DMS53 (cell line): ENCODE measurements at places on chromosomes 3 and 15.
A peak's percentile ranks its signal among the peaks of the same experiment; 100 is the strongest.

GRCh38 chr3:78887547-78888011 is 880.2 kb downstream of the ROBO1 start:
- no peak for DNase-seq

- DNase-seq: no peak
These were observed 17.0 kb downstream of the STAB1 start for GRCh38 chr3:52512105-52512504.

- no peak for DNase-seq
These were observed 16.0 kb upstream of the DNAJC13 start for GRCh38 chr3:132401255-132401654.

- DNase-seq: peak; percentile 81
These were observed 348.0 kb upstream of the DPPA4 start for GRCh38 chr3:109685084-109686079.

DNA sequence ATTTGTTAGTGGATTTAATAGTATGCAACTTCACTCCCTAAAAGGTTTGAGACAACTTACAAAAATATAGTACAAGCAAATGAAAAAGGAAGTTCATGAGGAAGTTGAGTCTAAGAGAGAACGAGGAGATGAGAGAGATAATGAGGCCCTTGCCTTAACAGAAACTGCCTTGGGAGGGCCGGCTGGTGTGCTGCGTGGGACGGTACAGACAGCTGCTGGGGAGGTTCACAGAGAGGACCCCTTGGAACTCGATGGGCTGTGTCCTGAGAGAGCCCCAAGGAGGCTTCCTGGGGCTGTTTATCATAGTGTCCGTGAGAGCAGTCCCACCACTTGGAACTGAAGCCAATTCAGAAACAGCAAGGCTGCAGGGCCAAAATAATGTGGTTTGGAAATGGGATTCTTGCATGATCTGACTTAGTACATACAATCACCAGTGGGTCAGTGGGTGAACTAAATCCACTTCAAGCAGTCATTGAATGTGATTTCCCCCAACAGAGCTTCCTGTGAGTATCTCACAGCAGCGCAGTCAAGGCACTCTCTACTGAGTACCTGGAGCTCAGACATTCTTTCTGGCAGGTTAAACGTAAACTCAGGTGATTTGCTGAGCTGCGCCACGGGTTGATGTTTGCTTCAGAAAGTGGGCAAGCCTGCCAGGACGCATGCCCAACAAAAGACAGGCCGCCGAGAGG is 90.8 kb downstream of the CRTC3 start:
- no peak for DNase-seq

- DNase-seq: no peak
These were observed 41.5 kb downstream of the CSNK1G1 start for GRCh38 chr15:64314456-64314855.

DNA sequence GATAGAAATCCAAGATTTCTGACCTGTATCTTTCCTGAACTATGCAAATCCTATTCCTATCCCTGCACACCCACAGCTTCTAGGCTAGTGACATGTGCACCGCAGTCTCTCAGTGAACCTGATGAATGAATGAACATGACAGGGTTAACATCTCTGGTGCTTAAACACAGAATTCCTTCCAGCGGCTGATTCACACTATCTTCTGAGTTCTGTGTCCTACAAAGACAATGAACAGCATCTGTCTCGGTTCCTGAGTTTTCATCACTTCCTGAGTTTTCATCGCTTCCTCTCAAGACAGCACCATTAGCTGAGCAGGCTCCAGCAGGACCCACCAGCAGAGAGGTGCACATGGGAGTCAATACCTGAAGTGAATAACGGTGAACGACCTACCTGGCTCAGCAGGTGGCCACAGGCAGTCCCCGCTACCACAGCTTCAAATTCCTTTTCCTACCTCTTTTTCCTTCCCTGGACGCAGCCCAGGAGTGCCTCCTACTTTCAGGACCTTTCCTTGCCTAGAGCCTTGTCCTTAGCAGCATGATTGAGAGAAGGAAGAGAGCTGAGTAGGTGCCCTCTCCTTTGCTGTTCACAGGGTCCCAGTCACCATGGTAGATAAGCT is 113.5 kb downstream of the IGF2BP2 start:
- no peak for DNase-seq

- DNase-seq: no peak
These were observed 47.3 kb downstream of the CRABP1 start for GRCh38 chr15:78387246-78388037.

DNA sequence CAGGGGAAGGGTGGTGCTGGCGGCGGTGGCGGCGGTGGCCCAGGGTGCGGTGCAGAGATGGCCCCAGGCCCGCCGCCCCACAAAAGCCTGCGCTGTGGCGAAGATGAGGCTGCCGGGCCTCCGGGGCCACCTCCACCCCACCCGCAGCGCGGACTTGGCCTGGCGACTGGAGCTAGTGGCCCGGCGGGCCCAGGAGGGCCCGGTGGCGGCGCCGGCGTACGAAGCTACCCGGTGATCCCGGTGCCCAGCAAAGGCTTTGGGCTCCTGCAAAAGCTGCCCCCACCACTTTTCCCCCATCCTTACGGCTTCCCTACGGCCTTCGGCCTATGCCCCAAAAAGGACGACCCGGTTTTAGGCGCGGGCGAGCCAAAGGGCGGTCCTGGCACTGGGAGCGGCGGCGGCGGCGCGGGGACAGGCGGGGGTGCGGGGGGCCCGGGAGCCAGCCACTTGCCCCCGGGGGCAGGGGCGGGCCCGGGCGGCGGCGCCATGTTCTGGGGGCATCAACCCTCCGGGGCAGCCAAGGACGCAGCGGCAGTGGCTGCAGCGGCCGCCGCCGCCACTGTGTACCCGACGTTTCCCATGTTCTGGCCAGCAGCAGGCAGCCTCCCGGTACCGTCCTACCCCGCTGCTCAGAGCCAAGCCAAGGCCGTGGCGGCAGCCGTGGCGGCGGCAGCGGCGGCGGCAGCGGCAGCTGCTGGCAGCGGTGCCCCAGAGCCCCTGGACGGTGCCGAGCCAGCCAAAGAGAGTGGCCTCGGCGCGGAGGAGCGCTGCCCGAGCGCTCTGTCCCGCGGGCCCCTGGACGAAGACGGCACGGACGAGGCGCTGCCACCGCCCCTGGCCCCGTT is 1.6 kb downstream of the SKOR1 start:
- peak; percentile 18 for DNase-seq

DNA sequence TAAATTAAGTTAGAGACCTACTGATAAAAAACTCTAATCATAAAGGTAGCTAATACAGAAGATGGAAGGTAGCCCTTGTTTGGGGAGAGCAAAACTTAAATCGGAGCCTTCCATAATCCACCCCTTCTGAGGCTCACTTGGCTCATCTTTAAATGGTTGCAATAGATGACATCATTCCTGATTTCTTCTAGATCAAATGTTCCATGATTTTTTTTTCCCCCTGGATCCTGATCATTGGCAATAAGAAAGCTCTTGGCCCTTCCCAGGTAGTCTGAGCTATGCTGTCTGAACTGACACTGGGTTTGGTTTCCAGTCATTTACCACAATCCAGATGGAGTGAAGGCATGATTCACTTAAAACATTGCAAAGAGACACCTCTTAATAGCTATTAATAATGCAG is 92.5 kb downstream of the PIK3R4 start:
- DNase-seq: no peak

GRCh38 chr3:176293276-176293675 is 904.0 kb downstream of the TBL1XR1 start:
- DNase-seq: peak; percentile 19

DNA sequence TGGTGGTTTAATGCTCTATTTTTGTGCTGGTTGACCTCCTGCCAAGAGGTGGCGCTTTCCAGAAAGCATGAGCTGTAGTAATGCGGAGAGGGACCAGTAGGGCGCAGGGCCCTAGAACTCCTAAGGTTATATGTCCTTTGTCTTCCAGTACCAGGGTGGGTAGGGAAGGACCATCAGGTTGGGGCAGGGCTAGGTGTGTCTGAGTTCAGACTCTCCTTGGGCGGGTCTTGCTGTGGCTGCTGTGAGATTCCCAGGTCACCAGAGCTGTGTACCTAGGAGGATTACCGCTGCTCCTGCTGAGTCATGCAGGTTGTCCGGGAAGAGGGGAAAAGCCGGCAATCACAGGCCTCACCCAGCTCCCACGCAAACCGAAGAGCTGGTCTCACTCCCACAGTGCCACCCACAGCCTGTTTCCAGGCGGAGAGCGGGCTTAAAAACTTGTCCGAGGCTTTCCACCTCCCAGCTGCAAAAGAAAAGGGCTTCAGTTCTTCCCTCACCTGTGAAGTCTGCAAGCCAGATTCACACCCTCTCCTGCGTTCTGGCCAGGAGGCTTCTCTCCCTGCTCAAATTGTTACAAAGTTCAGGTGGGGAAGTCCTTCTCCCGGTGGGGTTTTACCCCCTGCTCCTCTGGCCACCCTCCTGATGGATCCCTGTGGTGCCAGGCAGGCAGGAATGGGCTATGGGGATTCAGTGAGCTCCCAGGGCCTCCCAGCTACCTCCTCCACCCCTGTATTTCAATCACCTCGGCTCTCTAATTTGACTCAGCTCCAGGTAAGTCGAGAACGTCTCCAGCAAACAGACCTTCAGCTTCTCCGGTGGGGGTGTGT is 37.7 kb upstream of the BCHE start:
- DNase-seq: no peak

- DNase-seq: peak; percentile 55
These were observed 5.3 kb downstream of the CHST2 start for GRCh38 chr3:143124601-143125520.

- peak; percentile 6 for DNase-seq
These were observed 143.9 kb downstream of the GABRB3 start for GRCh38 chr15:26628879-26629529.

GRCh38 chr3:34256021-34256420 is 457.6 kb downstream of the PDCD6IP start:
- no peak for DNase-seq
